ENCODE measurements at places on chromosomes 2 and 18.

GRCh38 chr18:35345460-35345921 lies 1.3 kb upstream of the ZNF24 start:
- DNase-seq, result no peak

- no peak for DNase-seq
Measured at GRCh38 chr2:19749507-19749836, 152.3 kb downstream of the TTC32 start.

DNA sequence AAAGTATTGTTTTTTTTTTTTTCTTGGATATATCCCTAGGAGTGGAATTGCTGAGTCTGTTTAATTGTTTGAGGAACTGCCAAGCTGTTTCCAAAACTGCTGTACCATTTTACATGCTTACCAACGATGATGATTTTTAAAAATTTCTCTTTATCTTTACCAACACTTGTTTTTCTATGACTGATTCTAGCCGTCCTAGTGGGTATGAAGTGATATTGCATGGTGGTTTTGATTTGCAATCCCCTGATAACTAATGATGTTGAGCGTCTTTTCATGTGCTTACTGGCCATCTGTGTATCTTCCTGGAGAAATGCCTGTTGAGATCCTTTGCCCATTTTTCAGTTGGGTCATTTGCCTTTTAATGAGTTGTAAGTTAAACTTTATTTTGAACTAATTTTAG lies 8.8 kb upstream of the AOX1 start:
- DNase-seq, result no peak

DNA sequence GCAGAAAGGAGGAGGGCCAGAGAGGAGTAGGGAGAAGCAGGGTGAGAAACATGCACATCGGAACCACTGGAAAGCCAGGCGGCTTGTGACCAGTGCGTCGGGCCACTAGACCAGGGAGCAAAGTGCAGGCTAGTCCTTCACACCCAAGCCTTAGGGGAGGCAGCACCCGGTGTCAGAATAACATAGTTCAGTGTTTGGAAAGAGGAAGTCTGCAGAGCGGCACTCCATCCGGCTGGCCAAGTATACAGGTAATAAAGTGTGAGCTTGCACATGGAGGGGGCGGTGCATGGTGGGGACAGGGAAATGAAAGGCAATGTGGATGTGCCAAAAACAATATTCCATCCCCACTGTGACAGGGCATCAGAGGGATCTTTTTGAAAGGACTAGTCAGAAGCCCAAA lies 69.7 kb downstream of the ZNF521 start:
- DNase-seq, result no peak

DNA sequence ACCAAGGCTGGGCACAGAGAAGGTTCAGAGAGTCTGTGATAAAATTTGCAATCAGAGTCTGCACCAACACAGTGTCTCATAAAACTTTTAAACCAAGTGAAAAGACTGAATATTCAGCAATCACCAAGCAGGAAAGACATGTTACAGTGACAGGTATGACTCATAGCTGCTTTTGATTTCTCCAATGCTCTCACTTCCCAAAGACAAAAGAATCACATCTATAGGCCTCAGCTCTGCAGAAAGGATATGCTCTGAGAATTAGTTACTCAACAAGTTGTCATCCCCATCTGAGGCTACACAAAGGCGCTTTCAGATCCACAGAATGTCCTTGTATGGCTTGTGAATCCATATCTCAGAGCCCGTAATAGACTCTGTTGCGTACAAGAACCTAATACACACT lies 92.5 kb downstream of the KCNF1 start:
- no peak for DNase-seq
